Stimulated activated CD8-positive, alpha-beta memory T cell treated with anti-CD3 and anti-CD28 coated beads, Interleukin-4, amount 100 ng/mL, for 4 hours (primary cell): ENCODE measurements at places on chromosomes 6 and 20.

DNA sequence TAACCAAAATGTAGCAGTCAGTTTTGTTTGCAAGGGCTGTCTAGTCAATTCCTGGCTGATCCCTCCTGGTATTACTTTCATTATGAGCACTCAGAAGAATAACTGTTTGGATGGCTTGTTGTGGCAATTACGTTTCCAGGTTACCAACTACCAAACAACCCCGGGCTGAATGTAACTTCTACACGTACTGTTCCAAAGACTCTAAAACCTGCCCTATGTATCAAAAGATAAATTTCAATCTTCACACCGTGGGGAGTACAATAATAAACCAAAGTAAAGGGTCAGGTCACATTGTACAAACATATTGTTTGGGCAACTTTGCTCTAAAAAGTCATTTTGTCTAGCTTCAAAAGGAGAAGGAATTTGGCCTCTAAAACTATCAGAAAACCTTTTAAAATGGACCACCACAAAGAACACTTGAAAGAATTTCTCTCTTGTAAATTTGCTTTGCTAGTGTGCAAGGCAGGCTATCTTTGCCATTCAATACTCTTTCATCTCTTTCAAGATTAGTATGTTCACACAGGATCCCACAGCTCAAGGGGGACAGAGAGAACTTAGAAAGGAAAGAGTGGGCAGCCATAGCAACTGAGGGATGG is 27.6 kb downstream of the DCDC2 start:
- no peak for DNase-seq

GRCh38 chr20:62012631-62013030 is 53.0 kb downstream of the TAF4 start:
- no peak for DNase-seq

DNA sequence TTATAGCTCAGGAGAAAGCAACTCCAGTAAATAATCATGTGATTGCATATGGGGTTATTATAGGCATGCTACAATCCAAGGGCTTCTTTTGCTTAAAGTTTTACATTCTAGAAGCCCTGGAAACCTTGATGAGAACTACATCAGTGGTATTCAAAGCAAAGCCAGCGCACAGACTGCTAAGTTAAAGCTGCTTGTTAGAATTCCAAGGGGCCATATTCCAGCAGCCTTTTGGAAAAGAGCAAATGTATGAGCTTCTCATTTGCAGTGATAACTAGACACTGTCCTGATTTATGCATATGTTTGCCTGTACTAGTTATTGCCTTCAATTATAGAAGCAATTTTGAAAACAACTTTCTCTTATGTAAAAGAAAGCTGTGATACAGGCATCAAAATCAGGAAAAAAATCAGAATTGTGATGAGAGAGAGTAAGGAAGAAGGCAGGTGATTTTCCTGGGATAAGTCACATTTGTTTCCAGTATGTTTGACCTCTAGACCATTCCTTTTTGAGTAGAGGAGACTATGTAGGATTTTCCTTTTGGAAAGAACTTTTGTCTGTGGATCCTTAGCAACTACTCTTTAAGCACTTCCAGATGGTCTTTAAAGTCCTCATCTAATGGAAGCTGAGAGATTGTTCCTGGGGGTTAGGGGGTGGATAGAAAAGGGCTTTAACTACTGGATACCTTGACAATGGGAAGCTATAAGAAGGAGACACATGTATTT is 159.2 kb downstream of the PLCB4 start:
- DNase-seq: no peak

GRCh38 chr20:40587038-40587437 is 102.0 kb downstream of the MAFB start:
- no peak for DNase-seq

- no peak for DNase-seq
Observed at GRCh38 chr6:105136431-105137350, 43.1 kb downstream of the POPDC3 start.

DNA sequence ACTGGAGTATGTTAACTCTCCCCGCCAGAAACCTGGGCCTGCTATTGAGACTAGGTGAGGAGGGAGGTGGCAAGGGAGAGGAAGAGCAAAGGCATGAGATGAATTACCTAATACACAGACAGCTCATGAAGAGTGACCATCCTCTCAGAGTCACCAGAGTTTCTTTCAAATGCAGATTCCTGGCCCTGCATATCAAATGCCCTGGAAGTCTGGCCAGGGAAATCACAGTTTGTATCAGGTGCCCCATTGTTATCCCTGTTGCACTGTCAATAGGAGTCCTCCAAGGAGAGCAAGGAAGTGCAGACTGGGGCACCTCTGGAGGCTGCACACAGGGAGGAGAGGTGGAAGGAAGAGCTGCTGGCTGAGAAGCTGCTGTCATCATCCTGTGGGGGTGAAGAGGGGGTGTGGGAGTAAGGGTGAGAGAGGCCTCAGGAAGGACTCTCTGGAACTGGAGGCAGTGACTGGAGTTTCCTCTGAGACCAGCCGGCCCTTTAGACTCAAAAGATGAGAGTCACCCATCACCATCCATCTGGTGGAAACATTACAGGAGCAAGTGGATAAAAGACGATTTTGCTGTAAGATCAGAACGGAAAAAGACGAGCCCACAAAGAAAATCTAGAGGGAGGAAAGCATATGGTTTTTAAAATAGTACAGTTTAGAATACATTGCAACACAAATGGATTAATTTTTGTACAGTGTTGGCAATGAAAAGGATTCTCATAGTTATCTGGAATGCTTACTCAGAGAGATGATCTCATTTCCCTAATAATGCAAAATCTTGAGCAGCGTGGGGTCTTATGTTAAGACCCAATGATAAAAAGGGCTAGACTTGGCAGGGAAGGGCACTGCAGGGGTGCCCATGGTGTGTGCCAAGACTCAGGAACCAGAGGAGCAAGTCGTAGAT is 268.1 kb downstream of the UST start:
- DNase-seq: no peak
